ENCODE measurements at places on chromosomes 1 and 21.

DNA sequence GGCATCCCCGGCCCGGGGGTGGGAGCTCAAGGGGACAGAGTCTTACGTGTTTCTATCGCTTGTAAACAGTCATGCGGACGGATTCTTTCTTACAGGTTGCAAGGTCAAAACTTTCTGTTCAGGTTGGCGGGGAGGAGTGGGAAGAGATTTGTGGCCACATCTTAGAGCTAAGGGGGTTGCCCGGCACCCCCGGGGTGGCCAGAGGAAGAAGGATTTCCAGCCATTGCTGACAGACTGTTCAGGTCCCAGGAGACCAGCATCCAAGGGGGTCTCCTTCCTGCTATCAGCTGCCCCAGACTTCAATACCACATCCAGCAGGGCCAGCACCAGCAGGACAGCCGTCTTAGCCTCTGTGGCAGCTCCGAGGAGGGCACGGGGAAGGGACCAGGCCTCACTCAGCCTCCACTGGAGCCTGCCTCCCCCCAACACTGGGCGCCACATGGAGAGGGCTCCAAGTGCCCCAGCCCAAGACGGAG is 52.0 kb downstream of the KIF21B start:
- DNase-seq, result no peak

- no peak for DNase-seq
Observed at GRCh38 chr21:15409031-15409430, 320.8 kb upstream of the USP25 start.

GRCh38 chr21:44837537-44837936 is 19.7 kb upstream of the SUMO3 start:
- no peak for DNase-seq

DNA sequence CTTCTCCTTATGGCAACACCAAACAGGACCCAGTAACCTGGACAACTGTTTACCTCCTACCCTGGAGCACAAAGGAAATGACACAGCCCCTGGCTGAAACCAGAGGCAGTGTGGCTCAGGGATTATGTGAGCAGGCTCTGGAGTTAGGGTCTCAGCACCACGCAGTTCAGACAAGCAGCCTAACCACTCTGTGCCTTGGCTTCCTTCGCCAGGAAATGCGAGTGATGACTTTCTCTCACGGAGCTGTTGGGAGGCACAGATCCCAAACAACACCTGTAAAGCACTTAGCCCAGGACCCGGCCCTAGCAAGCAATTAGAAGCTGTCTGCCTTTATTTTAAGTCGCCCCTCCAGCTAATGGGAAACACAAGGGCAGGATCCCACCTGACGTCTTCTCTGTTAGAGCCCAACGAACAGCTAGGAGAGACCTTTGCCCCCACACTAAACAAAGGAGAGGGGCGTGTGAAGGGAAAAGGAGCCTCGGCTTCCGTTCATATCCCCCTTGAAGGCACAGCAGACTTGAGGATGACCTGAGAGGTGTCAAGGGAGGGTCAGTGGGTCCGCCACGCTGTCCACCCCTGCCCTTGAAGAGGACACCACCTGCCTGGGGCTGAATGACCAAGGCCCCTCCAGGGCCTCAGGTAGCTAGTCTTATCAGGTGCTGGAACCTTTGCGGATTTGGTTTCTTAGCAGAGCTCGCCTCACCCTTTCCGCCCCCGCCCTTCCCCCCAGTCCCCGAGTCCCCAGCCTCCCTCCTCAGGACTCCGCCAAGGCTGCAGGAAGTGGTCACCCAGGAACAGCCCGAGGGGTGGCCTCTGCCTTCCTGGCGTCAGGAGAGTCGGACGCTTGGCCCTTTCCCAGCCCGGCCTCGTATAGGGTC is 860 bp downstream of the TMEM63A start:
- no peak for DNase-seq

DNA sequence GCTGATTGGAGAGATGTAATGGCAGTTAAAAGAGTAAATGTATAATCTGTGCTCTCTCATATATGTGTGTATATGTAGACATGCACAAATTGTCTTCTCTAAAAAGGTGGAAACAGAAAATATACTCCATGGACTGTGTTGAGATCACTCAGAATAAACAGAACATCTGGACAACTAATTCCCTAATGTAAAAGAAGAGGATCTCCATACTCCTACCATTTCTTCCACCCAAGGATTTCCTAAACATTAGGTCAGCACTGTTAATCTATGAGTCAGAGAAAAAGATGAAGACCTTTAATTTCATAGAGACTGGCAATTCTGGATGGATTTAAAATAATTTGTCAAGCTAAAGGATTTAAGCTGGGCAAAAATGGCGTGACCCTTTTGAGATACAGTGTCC is 80.1 kb downstream of the ESRRG start:
- no peak for DNase-seq

DNA sequence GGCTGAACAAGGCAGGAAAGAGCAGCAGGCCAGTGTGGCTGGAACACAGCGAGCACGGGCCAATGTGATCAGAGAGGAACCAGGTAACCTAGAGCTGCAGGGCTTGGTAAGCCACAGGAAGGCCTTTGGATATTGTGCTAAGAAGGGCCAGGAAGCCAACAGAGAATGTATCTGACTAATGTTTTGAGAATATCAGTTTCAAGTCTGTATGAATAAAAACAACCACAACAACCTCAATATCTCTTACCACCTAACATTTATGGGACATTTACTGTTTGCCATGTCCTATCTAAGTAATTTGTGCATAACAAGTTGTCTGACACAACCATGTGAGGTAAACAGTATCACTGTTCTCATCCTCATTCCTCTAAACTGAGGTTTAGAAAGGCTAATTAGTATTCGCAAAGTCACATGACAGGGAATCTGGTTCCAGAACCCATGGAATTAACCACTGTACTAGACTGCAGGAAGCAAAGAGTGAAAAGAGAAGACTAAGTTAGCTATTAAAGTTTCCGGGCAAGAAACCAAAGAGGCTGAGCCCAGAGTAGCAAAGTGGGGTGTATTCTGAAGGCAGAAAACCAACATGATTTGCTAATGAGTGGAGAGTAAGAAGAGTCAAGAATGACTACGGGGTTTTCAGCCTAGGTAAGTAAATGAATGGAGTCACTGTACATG is 38.9 kb downstream of the SPRTN start:
- no peak for DNase-seq

DNA sequence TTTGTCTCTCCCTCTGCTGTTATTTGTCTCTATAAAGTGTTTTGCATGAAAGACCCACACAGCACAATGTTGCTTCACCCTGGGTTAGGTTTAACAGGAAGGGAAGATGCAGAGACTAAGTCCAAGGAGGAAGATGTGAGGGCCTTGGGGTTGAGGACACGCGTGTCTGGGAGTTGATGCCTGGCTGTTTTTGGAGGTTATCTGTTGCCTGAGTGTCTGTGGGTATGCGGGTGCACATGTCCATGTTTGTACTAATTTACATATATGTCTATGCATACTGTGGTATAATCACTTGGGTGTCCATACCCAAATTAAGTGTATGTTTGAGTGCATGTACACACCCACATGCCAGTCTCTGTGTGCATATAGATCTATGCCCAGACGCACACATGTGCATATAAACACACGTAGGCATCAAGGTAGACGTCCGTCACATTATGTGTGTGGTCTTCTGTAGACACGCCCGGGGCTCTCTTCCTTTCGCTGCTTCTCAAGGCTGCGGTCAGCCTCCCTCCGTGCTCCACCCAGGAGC is 962 bp upstream of the MAN1C1 start:
- DNase-seq, result no peak

GRCh38 chr1:1836119-1836518 is 54.8 kb downstream of the GNB1 start:
- no peak for DNase-seq

DNA sequence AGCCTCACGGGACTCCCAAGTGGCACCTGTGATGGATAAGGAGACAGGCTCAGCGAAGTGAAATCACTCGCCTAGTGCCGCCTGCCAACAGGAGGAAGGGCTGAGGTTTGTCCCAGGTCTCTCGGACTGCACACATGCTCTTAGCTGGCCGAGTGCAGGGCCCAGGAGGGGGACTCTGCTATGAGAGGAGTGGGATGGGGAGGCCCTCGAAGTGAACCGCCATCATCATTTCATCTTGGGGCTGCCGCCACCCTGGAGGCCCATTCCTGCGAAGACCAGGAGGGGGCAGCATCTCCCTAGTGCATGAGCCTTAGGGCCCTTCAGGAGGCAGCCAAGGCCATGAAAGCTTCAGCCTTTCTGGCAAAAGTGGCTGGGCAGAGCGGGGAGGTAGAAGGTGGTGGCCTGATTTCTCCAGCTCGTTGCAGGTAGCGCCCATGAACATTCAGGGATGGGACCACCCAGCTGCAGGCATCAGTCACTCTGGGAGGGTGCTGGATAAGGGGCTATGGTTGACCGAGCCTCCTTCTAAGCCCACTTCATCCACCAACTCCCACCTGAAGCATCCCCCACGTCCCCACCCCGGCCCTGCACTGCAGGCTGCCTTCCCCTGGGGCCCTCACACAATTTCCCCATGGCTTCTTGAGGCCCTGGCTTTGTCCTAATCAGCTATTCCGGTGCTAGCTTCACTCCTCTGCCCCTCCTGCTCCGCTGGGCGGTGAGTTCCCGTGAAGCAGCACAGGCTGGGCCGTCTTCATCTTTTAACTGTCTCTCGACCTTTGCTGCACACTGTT is 17.2 kb upstream of the RASSF5 start:
- peak; percentile 86 for DNase-seq

DNA sequence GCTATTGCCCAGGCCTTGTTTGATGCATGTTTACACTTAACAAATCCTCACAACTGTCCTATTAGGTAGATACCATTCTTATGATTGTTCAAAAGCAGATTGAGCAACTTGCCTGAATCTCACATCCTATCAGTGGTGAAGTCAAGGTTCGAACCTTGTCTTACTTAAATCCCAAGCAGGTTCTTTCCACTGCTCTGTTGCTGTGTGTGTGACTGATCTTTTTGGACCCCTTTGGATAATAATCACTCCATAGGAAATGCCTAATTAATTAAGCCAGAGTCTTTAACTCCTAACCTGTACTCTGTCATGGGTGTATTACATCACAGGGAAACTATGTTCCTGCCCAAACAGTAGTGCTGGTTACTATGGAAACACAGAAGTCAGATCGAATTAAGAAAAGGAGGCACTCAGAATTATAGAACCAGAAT is 84.2 kb downstream of the SPATA46 start:
- DNase-seq, result no peak

GRCh38 chr1:87841332-87841731 is 512.7 kb downstream of the LMO4 start:
- no peak for DNase-seq

DNA sequence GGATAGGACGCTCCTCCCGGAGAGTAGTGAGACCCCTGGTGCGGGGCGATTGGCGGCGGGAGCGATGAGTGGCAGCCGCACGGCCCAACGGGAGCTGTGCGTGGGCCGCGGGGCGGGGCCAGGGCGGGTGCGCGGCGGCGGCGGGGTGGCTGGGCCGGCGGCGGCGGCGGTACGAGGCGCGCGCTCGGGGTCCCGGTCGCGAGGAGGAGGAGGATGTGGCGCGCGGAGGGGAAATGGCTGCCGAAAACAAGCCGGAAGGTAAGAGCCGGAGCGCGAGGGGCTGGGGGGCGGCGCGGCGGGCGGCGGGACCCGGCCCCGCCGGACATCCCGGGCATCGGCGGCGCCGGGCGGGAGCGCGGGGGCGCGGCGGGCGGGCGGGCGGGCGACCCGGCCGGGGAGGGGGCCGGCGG is at the start of gene CAMTA1:
CAMTA1 (plus strand) TSS at position 137 of the 410 bp plus-strand sequence; CDS start at position 214, 77 bp downstream.
- no peak for DNase-seq

- no peak for DNase-seq
Observed at GRCh38 chr1:240329443-240329842, 237.8 kb downstream of the FMN2 start.

- DNase-seq, result no peak
Observed at GRCh38 chr21:23402929-23403520, 2204.3 kb downstream of the MRPL39 start.

GRCh38 chr1:77925956-77926355 is 37.5 kb downstream of the NEXN start:
- no peak for DNase-seq

DNA sequence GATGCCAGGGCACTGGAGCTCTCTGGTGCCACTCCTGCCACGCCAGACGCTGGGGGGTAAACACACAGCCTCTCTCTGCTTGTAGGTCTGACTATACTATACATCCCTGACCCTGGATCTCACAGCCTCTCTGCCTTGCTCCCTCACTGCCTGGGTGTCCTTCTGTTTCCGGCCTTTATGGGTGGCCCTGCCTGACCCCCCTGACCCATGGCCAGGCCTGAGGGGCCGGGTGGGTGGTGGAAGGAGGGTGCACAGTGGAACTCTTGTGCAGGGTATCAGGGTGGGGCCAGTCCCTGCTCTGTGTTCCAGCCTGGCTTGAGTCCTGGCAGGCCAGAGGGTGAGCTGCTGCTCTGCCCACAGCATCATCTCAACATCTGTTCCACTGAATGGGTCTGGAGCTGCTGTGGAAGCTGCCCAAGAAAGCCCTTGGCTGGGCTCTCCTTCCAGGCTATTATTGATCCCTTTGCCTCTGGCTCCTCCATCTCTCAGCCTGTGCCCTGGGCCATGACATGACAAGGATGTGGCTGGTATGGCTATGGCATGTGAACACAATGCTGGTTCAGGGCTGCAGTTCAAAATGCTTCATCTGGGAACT is 17.2 kb upstream of the SYNC start:
- no peak for DNase-seq

All from endothelial cell (in vitro differentiated cells).